ENCODE measurements at places on chromosomes 5 and 9. TPM values are rescaled to one million over a fixed set of nuclear protein-coding genes. Genes with fewer than 3 reads are reported as not detected.

DNA sequence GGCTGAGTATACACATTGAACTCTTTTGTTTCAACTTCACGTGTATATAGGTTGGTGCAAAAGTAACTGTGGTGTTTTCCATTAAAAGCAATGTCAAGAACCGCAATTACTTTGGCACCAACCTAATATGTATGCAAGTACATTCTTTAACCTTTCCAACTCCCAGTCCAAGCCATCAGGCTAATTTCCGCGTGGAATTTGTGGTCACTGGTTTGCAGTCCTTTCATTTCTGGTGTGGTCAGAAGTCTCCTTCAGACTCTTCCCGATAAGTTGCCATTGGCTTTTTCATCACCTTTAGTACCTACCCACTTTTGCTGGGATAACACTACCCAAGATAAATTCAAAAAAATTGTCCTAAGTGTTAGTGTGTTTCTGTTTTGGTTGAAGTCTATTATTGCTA lies 84.0 kb downstream of the RGS3 start:
- H3K27me3 ChIP-seq: no peaks in the 10 kb centered on the region
- no peak for DNase-seq
- peaks cover 4% of the 10 kb centered on the region for H3K36me3 ChIP-seq
- no peak overlapping the region for H3K4me3 ChIP-seq
- H3K4me1 ChIP-seq: no peaks in the 10 kb centered on the region
- peak overlapping the region; percentile 42 for H3K27ac ChIP-seq

DNA sequence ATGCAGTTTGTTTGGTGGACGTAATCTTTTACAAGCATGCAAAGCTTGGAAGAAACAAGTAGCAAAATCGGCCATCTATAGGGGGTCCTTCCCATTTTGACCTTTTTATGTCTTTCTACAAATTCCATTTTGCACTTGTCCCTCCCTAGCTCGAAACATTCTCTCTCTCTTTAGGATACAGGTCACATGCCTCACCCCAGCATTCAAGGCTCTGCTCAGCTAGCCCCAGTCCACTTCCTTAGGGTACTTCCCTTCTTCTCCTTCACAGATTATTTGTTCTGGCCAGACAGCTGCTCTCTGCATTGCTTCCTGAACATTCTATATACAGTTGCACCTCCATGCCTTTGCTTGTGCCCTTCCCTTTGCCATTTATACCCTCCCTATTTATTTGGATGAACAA lies 31.7 kb upstream of the TRIM14 start:
- DNase-seq: no peak
- no peak overlapping the region for H3K27ac ChIP-seq
- H3K27me3 ChIP-seq: no peaks in the 10 kb centered on the region

DNA sequence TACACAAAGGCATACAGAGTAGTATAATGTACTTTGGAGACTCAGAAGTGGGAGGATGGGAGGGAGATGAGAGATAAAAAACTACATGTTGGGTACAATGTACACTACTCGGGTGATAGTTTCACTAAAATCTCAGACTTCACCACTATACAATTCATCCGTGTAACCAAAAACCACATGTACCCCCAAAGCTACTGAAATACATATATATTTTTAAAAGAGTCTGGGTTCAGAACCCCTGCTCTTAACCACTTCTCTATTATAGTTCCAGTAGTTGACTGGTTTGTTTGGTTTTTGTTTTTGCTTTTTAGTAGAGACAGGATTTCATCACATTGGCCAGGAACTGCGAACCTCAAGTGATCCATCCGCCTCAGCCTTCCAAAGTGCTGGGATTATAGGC lies 22.6 kb downstream of the SGTB start:
- no peak overlapping the region for H3K27ac ChIP-seq
- no peaks in the 10 kb centered on the region for H3K36me3 ChIP-seq
- no peaks in the 10 kb centered on the region for H3K4me1 ChIP-seq

DNA sequence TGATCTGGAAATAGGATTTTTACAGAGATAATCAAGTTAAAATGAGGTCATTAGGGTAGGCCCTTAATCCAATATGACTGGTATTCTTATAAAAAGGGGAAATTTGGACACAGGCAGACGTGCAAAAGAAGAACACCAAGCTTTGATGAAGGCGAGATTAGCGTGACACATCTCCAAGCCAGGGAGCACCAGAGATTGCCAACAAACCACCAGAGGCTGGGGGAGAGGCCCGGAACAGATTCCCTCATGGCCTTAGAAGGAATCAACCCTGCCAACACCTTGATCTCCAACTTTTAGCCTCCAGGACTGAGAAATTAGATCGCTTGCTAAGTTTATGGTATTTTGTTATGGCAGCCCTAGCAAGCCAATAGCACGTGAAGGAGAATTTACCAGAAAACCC lies 10.8 kb upstream of the ARSI start:
- no peak overlapping the region for H3K27ac ChIP-seq
- no peaks in the 10 kb centered on the region for H3K36me3 ChIP-seq
- DNase-seq: no peak
- no peaks in the 10 kb centered on the region for H3K4me1 ChIP-seq
- H3K27me3 ChIP-seq: no peaks in the 10 kb centered on the region

DNA sequence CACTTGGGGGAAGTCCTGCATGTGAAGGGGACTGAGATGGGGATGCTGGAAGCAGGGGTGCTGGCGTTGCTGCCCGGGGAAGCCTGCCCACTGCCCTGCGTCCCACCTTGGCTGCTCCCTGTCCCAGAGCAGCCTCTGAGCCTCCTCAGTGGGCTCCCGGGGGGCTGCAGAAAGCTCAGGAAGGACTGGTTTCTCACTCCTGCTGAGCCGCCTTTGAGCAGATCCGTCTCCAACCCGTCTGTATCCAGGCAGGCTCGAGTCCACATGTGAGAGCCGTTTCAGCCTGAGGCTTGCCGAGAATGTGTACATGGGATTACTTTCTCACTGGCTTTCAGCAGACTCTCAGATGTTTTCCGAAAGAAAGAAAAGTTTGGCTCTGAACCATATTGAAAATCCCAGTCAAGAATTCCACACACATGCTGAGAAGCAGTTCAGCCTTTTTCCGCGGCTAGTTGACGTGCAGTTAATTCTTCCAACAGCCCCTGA lies 95.3 kb upstream of the COL5A1 start:
- no peaks in the 10 kb centered on the region for H3K36me3 ChIP-seq
- H3K4me3 ChIP-seq: no peak overlapping the region
- H3K4me1 ChIP-seq: no peaks in the 10 kb centered on the region
- H3K27me3 ChIP-seq: no peaks in the 10 kb centered on the region
- no peak overlapping the region for H3K27ac ChIP-seq

- no peak overlapping the region for H3K4me3 ChIP-seq
- H3K36me3 ChIP-seq: no peaks in the 10 kb centered on the region
- no peaks in the 10 kb centered on the region for H3K27me3 ChIP-seq
- no peaks in the 10 kb centered on the region for H3K4me1 ChIP-seq
- no peak for DNase-seq
Observed at GRCh38 chr5:32785611-32786254, 74.6 kb downstream of the NPR3 start.

DNA sequence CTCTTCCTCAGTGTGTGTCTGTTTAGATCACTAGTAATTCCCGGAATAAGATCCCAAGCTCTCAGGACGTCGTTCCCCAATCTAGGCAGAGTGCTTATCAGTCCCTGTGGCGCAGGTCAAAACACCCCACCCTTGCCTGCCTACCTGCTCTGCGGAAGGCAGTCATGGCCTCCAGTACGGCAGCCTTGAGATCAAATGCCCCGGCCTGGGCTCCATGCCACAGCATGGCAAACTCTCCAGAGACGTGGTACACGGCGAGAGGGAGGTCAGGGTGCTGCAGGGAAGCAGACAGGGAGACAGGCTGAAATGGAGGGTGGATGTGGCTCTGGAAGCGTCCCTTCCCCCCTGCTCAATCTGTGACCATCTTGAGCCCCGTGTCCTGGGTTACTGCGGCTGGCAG lies 12.0 kb upstream of the HDHD3 start:
- H3K27me3 ChIP-seq: no peaks in the 10 kb centered on the region
- H3K27ac ChIP-seq: peak overlapping the region; percentile 63
- H3K4me1 ChIP-seq: peaks cover 40% of the 10 kb centered on the region
- no peak overlapping the region for H3K4me3 ChIP-seq
- peaks cover 72% of the 10 kb centered on the region for H3K36me3 ChIP-seq

DNA sequence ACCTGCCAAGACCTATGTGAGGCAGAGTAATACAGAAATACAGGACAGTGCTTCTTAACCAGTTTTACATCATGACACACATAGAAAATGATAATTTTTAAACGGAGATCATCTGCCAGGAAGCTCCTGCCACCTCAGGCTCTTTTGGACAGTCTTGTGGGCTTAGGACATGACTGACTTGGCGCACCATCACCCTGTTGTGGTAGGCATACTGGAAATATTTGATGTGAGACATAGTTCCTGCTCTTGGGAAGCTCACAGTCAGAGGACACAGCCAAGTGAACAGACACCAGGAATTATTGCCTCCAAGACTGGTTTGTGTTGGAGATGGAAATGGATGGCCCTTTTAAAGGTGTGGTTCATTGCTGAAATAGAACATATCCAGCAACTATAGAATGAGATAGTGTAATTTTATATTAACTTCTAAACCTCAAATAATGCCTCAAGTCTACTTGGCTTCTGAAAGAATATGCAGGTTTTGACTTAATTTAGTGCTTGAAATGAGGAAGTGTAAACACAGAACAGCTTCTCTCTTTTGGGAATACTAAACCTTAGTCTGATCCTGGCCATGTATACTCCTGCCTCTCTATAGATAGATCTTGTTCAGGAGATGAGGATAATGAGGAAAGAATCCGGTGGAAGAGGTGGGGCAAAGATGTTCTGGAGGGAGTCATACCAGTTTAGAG lies 19.7 kb downstream of the CPEB4 start:
- H3K27ac ChIP-seq: peak overlapping the region; percentile 11
- H3K36me3 ChIP-seq: peaks cover 2% of the 10 kb centered on the region
- no peaks in the 10 kb centered on the region for H3K27me3 ChIP-seq
- no peaks in the 10 kb centered on the region for H3K4me1 ChIP-seq

DNA sequence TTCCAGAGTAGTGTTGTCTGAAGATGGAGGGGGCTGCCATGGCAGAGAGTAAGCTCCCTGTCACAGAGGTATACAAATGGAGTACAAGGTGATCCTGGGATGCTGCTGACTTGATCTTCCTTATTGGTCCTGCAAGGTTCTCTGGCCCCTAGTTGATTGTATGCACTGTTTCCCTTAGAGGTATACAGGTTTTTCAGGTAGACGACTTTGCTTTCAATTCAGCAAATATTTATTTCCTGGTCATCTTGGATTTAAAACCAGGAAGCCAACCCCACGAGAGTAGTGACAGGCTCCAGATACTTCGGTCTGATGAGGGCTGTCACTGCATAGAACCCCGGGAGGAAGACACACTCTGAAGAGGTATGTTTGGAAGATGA lies 16.5 kb upstream of the TRIM14 start:
- H3K27ac ChIP-seq: no peak overlapping the region
- no peaks in the 10 kb centered on the region for H3K27me3 ChIP-seq
- no peak overlapping the region for H3K4me3 ChIP-seq
- no peak for DNase-seq
- H3K36me3 ChIP-seq: peaks cover 40% of the 10 kb centered on the region

GRCh38 chr5:10528056-10528816 lies 35.6 kb upstream of the ANKRD33B start:
- H3K4me1 ChIP-seq: no peaks in the 10 kb centered on the region
- no peak overlapping the region for H3K27ac ChIP-seq
- no peaks in the 10 kb centered on the region for H3K36me3 ChIP-seq
- H3K27me3 ChIP-seq: no peaks in the 10 kb centered on the region

DNA sequence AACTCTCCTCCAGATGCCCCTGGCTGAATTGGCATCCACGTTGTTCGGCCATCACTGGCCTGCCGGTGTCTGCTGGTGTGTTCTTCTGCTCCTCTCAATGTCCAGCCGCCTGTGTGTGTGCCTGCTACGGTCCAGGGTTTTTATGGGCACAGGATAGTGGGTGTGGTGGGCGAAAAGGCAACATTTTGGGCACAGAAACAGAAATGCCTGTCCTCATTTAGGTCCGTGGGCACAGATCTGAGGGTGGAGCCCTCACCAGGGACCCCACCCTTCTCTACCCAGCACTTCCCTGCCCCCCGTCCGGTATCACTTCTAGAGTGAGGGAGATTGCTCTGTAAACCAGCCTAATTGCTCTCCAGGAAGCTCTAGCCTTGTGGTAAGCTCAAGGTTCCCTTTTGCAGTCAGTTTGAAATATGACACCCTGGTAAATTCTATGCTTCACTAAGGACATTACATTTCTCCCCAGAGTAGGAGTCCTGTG lies 410.1 kb downstream of the MAT2B start:
- H3K27me3 ChIP-seq: no peaks in the 10 kb centered on the region
- no peak overlapping the region for H3K4me3 ChIP-seq
- peak overlapping the region; percentile 59 for H3K27ac ChIP-seq
- H3K36me3 ChIP-seq: no peaks in the 10 kb centered on the region

Gene OMD
- 3.6 TPM for polyA plus RNA-seq
